ENCODE measurements at places on chromosomes 1 and 21. TPM values are rescaled to one million over a fixed set of nuclear protein-coding genes. Genes with fewer than 3 reads are reported as not detected.

DNA sequence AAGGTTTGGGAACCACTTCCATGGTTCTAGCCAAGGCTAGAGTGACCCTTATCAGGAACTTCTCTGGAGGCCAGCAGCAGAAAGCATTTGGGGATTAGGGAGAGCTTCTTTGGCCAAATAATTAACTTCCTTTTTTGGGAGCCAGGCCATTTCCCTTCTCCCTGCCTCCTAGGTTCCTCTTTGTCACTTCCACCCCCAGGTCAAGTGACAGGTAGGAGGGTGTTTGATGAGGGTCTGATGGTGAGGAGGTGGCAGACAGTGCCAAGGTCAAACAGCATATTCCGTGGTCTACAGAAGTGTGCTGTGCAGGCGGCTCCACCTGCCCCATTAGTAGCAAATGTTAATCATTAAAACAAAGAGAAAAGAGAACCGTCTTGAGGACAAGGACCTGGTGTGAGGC is 1.9 kb upstream of the KCNA10 start:
- DNase-seq: no peak
- H3K27ac ChIP-seq: no peak overlapping the region
- peaks cover 30% of the 10 kb centered on the region for H3K27me3 ChIP-seq
- no peaks in the 10 kb centered on the region for H3K4me1 ChIP-seq

DNA sequence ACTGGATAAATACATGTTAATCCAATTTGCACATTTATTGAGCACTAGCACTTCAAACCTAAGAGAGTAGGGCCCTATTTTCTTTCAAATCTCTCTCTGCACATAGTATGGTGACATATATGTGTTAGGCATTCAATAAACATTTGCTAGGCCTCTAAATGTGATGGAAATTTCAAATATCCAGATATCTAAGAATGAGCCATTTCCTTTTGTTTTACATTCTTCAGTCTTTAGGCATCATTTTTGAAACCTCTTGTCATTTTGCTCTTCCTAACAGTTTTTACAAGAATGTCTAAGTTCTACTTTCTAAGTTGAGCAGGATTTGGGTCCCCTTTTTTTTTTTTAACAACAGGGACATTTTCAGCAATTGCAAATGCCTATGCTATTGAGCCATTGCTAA is 395.7 kb upstream of the ST6GALNAC5 start:
- H3K27ac ChIP-seq: no peak overlapping the region
- H3K4me1 ChIP-seq: no peaks in the 10 kb centered on the region
- no peak overlapping the region for H3K4me3 ChIP-seq
- no peaks in the 10 kb centered on the region for H3K27me3 ChIP-seq

GRCh38 chr1:85134583-85135391 is 66.0 kb downstream of the SYDE2 start:
- no peak overlapping the region for H3K4me3 ChIP-seq
- no peak for DNase-seq
- peaks cover under 1% of the 10 kb centered on the region for H3K4me1 ChIP-seq

The GCSAML gene
- not detected for total RNA-seq

All from activated CD8-positive, alpha-beta memory T cell treated with anti-CD3 and anti-CD28 coated beads, Interleukin-2, amount 10 ng/mL, durations not matched to agents 7 days and 5 days (primary cell).